ENCODE measurements at places on chromosomes 3 and 15.
A peak's percentile ranks its signal among the peaks of the same experiment; 100 is the strongest.

DNA sequence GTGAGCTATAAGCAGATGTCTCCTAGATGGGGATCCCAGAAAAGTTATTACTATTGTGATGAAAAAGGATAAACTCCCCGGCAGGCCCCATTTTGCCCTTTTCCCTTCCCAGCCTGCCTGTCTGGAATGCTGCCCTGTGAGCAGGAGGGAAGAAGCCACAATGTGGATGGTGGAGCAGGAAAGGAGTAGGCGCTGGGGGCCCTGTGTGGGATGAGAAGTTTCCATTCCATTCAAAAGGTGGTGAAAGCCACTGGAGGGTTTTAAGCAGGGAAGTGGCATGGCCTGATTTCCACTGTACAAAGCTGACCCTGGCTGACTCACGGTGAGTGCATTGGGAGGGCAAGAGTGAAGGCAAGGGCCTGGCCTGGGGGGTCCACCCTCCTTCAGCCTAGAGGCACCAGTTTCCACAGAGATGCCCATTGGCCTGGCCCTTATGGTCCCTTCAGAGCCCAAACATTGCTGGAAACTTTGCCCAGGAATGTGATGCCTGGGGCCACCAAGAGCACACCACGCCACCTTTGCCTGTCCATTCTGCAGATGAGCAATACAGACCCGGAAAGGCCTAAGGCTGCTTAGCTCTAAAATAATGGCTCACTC lies 206.9 kb downstream of the RPLP1 start:
- DNase-seq, result no peak

GRCh38 chr3:176683382-176683781 lies 513.9 kb downstream of the TBL1XR1 start:
- DNase-seq, result no peak

- DNase-seq, result no peak
These were observed 805.7 kb upstream of the GBE1 start for GRCh38 chr3:82567029-82567600.

DNA sequence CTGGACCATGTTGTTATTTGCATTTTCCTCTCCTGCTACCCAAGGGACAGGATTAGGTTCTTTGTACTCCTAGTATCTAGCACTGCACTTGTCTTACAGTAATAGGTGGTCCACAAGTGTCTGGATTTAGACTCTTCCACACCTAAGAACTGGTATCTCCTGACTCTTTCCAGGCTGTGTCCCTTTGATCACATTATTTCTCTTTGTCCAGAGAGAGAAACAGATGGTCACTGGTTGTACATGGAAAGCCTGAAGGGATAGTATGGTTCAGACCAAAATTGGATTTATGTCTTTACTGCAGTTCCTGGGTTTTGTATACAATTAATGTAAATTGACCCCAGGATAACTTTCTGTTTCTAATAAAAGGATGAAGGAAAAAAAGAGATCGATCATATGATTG lies 64.0 kb downstream of the PDE8A start:
- DNase-seq, result no peak

DNA sequence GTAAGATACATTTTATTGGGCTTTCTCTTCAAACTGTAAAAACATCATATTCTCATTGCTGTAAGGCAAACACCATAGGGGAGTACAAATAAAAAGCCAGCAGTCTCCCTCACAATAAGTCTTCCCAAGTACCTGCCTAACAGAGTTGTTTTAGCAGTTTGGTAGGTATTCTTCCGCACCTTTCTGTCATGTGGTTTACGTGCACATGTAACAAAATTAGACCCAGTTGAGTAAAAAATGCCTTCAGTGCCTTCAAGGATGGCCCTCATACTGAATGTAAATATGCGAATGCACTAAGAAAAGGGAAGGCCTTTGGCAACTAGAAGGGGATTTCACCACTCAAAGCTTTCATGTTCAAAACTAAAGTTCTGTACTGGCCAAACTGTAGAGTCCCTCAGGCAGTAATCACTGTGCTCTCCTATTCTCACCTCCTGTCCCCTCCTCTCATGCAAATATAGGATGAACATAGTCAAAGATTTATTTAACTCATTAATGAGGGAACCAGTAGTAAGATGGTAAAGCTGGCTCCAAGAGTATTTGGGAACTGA lies 26.4 kb downstream of the USP3 start:
- DNase-seq, result no peak

- peak; percentile 19 for DNase-seq
These were observed 632 bp upstream of the COPS2 start for GRCh38 chr15:49155834-49156627.

- DNase-seq, result peak; percentile 6
These were observed 1.7 kb downstream of the P2RY13 start for GRCh38 chr3:151327571-151328198.

DNA sequence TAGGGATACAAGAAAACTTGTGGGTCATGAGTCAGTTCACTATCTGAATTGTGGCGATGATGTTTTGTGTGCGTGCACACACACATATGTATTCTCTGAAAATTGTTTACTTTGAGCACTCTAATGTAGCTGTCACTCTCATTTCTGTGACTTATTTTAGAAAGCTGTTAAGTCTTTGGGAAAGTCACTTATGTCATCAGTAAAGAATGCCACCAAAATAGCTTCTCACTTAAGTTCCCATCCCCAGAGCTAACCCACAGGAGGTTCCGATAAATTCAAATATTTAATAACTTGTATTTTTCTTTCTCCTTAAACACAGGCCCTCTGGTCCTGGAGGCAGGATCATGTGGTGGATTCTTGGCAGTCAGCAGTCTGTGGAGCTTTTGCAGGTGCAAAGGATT lies 138.3 kb downstream of the LRIG1 start:
- peak; percentile 64 for DNase-seq

DNA sequence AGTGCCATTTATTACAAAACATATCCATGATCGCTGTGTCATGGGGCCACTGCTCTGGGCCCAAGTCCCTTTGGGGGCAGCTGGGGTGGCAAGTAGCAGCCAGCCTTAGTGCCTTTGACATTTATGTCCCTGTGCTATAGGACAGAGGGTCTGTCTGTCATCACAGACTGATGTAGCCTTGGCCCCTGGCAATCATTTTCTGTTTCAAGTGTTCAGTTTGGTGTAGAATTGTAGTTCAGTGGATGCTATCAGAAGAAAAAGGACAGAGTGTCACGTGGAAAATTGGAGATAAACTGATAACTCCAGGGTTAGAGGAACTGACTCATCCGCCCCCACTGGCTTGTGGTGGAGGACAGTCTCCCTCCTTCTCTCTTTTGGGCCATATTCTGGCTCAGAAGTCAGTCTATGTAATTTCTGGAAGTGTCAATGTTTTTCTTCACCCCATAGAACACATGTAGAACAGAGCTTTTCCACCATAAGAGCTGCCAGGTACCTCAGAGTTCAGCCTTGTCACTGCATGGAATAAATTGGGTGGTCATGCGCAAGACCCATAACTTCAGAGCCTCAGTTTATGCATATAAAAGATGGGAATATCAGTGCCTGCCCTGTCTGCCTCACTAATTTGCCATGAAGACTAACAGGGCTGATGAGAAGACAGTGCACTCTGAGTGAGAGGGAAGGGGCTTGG lies 4.5 kb upstream of the MRPS22 start:
- DNase-seq, result peak; percentile 24

- no peak for DNase-seq
These were observed 6.8 kb upstream of the PKM start for GRCh38 chr15:72237853-72238224.

Measured in LHCN-M2 (cell line).